Breast epithelium (tissue), 4 donors: ENCODE measurements at places on chromosomes 16 and 17. TPM values are rescaled to one million over a fixed set of nuclear protein-coding genes. Genes with fewer than 3 reads are reported as not detected.

- H3K36me3 ChIP-seq: peaks cover 8% of the 10 kb centered on the region
- no peaks in the 10 kb centered on the region for H3K4me1 ChIP-seq
- H3K4me3 ChIP-seq: no peak overlapping the region
- H3K27ac ChIP-seq: no peak overlapping the region
- no peak for DNase-seq
Observed at GRCh38 chr17:37512442-37513068, 22.9 kb downstream of the DUSP14 start.

GRCh38 chr16:51553910-51554309 lies 402.8 kb upstream of the SALL1 start:
- no peak for DNase-seq
- H3K27me3 ChIP-seq: no peaks in the 10 kb centered on the region
- H3K4me3 ChIP-seq: no peak overlapping the region

GRCh38 chr16:85931596-85932402 lies 32.8 kb downstream of the IRF8 start:
- no peak overlapping the region for H3K4me3 ChIP-seq
- H3K4me1 ChIP-seq: no peaks in the 10 kb centered on the region

DNA sequence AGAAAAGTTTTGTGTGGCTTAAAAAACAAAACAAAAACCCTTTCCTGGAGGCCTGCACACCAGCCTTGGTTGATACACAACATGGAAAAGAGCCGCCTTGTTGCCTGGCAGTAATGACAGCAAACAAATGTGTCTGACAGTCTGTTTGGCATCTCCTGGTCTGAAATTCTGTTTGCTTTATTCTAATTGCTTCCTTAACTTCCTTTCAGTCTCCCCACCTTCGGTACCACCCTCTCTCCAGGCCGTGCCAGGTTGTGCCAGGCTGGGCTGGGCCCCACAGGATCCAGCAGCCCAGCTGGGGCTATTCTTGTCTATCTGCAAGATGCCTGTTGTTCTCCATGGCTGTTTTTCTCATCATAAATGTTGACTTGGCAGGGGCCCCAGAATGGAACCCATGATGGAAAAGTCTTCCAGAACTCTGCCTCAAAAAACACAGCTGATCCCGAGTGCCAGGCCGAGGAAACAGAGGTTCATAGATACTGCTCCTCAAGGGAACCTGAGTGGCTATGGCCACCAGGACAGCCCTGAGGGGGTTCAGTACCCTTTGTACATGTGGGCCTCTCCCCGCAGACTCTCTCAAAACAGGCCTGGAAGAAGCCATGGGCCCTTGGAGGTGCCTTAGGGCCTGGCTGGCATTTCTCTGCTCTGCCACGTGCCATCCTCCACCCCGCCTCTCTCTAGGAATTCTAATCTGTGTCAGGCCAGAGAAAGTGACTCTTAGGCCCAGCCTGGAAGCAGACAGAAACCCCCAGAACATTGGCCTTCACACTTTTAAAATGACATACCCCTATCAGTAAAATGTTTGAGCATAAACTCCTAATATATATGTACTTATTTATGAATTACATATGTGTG lies 50.5 kb downstream of the YPEL2 start:
- peak overlapping the region; percentile 88 for H3K27ac ChIP-seq
- H3K36me3 ChIP-seq: no peaks in the 10 kb centered on the region
- H3K4me3 ChIP-seq: no peak overlapping the region
- no peaks in the 10 kb centered on the region for H3K27me3 ChIP-seq
- peak; percentile 71 for DNase-seq

DNA sequence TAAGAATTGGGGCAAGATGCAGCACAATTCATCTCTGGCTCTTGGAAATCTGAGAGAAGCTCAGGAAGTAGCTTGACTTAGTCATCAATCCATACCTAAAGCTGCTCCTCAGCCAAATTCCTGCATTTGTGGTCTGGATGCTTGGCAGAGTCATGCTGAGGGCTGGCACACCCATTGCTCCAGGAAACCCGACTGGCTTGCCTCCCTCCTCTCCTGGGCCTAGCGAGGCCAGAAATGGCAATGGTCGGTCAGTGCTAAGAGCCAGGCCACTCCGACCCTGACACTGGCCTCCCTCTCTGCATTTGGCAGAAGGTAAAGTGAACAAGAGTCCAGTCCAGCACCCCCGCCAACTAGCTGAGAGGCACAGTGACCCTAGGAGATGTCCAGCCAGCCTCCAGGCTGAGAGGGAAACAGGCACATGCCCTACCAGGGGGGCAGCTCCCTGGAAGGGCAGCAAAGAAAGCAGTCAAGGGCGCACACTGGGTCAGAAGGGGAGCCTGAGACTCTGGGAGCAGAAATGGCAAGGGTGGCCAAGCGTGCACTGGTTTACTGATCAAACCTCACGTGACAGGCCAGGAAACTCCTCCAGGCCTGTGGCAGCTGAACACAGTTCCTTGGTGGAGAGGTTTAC lies 10.0 kb downstream of the POLDIP2 start:
- H3K27me3 ChIP-seq: no peaks in the 10 kb centered on the region
- H3K4me3 ChIP-seq: no peak overlapping the region
- peaks cover 3% of the 10 kb centered on the region for H3K4me1 ChIP-seq

DNA sequence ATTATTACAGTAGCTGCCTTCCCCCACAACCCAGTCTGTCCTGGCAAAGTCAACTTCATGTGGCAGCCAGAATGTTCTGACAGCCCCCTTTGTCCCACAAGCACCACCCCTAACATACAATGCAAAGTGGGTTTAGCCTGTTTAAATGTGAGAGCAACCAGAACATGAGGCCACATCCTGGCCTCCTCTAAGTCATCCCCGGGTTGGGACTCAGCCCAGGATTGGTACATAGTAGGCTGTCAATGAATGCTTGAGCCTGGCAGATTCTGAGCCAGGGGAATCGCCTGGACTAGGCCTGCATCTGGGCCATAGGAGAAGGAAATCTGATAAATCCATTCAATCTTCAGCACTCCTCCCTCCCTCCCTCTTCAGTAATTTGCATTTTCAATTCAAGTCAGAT lies 4.3 kb upstream of the ITGA3 start:
- H3K4me1 ChIP-seq: no peaks in the 10 kb centered on the region
- no peaks in the 10 kb centered on the region for H3K36me3 ChIP-seq
- H3K27me3 ChIP-seq: no peaks in the 10 kb centered on the region
- no peak overlapping the region for H3K4me3 ChIP-seq
- H3K27ac ChIP-seq: peak overlapping the region; percentile 82

GRCh38 chr16:47732523-47733111 lies 271.5 kb downstream of the PHKB start:
- no peaks in the 10 kb centered on the region for H3K36me3 ChIP-seq
- no peaks in the 10 kb centered on the region for H3K27me3 ChIP-seq
- H3K4me3 ChIP-seq: no peak overlapping the region
- no peaks in the 10 kb centered on the region for H3K4me1 ChIP-seq
- no peak for DNase-seq
- H3K27ac ChIP-seq: no peak overlapping the region

DNA sequence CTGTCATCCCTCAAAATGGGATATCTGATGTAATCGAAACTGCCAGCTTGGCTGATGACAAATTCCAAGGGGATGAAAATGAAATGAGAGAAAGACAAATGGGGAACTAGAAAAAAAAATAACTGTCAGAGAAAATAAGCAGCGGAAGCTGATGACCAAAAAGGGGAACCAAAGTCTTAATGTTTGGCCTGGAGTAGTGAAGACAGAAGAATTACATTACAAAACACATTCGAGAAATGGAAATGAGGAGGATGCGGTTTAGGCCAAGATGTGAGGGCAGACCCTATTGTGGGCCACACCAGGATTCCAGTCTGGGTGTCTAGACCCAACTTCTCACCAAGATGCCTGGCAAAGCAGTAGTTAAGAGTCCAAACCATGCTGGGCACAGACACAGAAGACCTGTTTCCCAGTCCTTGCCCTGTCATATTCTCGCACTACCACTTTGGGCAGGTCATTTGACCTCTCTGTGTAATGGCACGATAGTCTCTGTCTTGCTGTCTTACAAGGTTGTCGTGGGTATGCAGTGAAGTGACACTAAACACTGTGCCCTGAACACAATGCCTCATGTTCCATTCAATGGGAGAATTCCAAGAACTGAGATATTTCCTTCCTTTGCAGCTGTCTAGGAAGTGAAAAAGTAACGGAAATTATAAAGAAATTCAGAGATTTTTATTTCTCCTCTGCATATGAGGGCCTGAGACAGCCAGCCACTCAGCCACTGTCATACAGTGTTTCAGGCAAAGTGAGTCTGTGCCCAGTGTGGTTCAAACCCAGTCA lies 12.3 kb upstream of the CCL2 start:
- H3K4me1 ChIP-seq: no peaks in the 10 kb centered on the region
- no peaks in the 10 kb centered on the region for H3K27me3 ChIP-seq
- no peak for DNase-seq
- no peak overlapping the region for H3K4me3 ChIP-seq

DNA sequence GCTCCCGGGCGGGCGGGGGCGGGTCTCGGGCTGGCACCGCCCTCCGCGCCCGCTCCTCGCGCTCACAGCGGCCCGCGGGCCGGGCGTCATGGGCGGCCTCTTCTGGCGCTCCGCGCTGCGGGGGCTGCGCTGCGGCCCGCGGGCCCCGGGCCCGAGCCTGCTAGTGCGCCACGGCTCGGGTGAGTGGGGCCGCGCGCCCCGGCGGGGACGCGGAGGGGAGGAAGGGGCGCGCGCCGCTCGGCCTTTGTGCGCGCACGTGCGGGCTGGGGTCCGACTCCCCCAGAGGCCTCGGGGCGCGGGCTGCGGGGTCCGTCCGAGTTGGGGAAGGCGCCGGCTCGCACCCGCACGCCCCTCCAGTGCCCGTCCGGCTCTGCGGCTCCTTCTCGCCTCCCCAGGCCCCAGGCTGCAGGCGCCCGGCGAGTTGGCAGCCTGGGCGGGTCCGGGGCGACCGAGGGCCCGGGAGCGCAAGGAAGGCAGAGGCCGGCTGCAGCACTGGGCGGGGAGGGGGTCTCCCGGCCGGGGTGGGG lies at the start of gene NME4:
Gene NME4, plus strand, starts transcription at position 65 of the 527 bp plus-strand sequence. Its CDS starts 24 bp downstream, at position 89.
- peak within 1 kb of the TSS; percentile 96 for H3K4me3 ChIP-seq
- H3K36me3 ChIP-seq: no peaks in the 10 kb centered on the region
- H3K4me1 ChIP-seq: no peaks in the 10 kb centered on the region
- DNase-seq: no peak
- H3K27ac ChIP-seq: peak within 1 kb of the TSS; percentile 91
- no peaks in the 10 kb centered on the region for H3K27me3 ChIP-seq

DNA sequence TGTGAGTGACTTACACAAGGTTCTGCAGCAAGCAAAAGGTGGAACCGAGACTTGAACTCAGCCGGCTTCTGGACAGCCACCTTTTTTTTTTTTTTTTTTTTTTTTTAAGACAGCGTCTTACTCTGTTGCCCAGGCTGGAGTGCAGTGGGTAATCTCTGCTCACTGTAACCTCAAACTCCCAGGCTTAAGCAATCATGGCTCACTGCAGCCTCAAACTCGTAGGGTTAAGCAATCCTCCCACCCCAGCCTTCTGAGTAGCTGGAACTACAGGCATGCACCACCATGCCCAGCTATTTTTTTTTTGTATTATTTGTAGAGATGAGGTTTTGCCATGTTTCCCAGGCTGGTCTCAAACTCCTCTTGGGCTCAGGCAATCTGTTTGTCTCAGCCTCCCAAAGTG lies 55.2 kb upstream of the GOT2 start:
- H3K36me3 ChIP-seq: no peaks in the 10 kb centered on the region
- H3K27me3 ChIP-seq: no peaks in the 10 kb centered on the region
- no peak overlapping the region for H3K4me3 ChIP-seq
- H3K27ac ChIP-seq: no peak overlapping the region

- no peaks in the 10 kb centered on the region for H3K27me3 ChIP-seq
- no peak overlapping the region for H3K4me3 ChIP-seq
- no peak overlapping the region for H3K27ac ChIP-seq
- DNase-seq: no peak
- H3K4me1 ChIP-seq: no peaks in the 10 kb centered on the region
Observed at GRCh38 chr16:67902831-67903230, 9.8 kb downstream of the PSKH1 start.

- peaks cover 10% of the 10 kb centered on the region for H3K4me1 ChIP-seq
- peak overlapping the region; percentile 78 for H3K27ac ChIP-seq
- H3K4me3 ChIP-seq: peak overlapping the region; percentile 85
- DNase-seq: peak; percentile 50
- H3K27me3 ChIP-seq: no peaks in the 10 kb centered on the region
Observed at GRCh38 chr16:11669380-11670146, 1.3 kb downstream of the SNN start.

GRCh38 chr16:2524339-2524938 lies 4.3 kb downstream of the AMDHD2 start:
- H3K27me3 ChIP-seq: no peaks in the 10 kb centered on the region
- peaks cover 4% of the 10 kb centered on the region for H3K4me1 ChIP-seq
- no peak for DNase-seq
- no peak overlapping the region for H3K27ac ChIP-seq
- H3K4me3 ChIP-seq: no peak overlapping the region
- H3K36me3 ChIP-seq: no peaks in the 10 kb centered on the region

- no peaks in the 10 kb centered on the region for H3K27me3 ChIP-seq
- H3K27ac ChIP-seq: peak overlapping the region; percentile 98
- peaks cover 9% of the 10 kb centered on the region for H3K4me1 ChIP-seq
Observed at GRCh38 chr17:7573324-7574080, 5.9 kb upstream of the CD68 start.

DNA sequence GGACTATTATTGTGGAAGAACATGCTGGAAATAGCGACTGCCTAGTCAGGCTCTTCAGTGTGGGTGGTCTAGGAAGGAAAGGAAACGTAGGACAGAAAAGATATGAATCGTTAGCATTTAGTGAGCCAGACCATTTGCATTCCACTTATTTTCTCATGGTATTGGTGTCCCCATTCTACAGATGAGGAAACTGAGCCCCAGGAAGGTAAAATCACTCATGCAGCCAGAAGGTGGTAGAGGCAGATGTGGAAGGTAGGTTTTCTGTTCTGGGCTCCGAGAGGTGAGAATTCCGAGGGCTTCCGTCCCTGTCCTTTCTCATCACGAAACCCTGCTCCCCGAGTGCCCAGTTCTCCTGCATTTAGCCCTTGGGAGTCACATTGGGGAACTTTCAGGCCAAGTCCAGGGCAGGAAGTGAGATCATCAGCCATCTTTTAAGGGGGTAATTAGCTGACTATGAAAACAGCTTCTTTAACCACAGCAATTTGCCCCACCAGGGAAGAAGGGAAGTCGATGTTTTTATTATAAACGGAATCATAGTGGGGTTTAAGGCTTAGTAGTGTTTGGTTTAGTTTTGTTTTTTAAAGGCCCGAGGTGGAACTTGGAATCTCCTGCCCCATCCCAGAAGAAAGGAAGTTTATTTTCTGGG lies 110.7 kb upstream of the IRX3 start:
- H3K27ac ChIP-seq: no peak overlapping the region
- H3K4me1 ChIP-seq: no peaks in the 10 kb centered on the region
- no peak for DNase-seq
- no peak overlapping the region for H3K4me3 ChIP-seq

- H3K4me3 ChIP-seq: no peak overlapping the region
- no peak for DNase-seq
- H3K27ac ChIP-seq: no peak overlapping the region
- no peaks in the 10 kb centered on the region for H3K36me3 ChIP-seq
- H3K4me1 ChIP-seq: no peaks in the 10 kb centered on the region
- H3K27me3 ChIP-seq: no peaks in the 10 kb centered on the region
Observed at GRCh38 chr17:61130330-61130729, 269.3 kb upstream of the TBX2 start.

The FAM20A gene
- total RNA-seq: 6.2 TPM
